ENCODE measurements at places on chromosomes 16 and 17.

- peak; percentile 27 for DNase-seq
These were observed 729.7 kb upstream of the GOT2 start for GRCh38 chr16:59463776-59464175.

- no peak for DNase-seq
These were observed 2.0 kb downstream of the CACNA1G start for GRCh38 chr17:50562242-50563091.

GRCh38 chr17:56497132-56497531 lies 96.4 kb upstream of the NOG start:
- DNase-seq, result no peak

DNA sequence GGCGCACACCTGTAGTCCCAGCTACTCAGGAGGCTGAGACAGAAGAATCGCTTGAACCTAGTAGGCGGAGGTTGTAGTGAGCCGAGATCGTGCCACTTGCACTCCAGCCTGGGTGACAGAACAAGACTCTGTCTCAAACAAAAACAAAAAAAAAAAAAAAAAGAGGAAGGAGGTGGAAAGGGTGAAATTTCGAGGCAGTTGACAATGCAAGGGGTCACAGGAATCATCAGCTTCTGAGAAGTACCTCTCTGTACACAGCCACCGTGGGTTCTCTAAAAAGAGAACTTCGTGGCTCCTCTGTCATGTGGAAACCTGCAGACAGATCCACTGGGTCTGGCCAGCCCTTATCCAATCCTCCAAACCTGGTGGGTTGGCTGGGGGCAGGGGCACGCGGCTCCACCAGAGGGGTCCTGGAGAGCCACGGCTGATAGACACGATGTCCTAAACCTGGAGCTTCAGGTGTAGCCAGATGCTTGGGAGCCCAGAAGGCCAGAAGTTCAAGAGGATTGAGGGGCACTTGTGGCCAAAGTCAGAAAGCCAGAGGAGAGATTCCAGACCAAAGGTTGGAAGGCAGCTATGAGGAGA lies 540 bp upstream of the CD300LF start:
- DNase-seq, result no peak

DNA sequence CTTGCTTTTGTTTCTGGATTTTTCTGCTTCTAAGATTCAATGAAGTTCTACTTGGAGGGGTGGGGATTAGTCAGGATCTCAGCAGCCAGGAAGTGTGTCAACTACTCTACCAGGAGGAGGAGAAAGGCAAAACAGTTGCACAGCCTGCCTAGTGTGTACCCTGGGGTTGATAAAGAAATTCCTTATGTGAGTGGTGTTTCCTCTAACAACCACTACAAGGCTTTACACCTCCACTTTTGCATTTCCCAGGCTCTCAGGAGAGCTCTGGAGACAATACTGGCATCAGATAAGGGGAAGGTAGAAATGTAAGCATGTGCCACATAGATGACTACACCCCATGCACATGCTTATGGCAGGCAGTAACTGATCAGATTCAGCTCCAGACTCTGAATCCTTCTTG lies 174.6 kb downstream of the TOX3 start:
- DNase-seq, result no peak

DNA sequence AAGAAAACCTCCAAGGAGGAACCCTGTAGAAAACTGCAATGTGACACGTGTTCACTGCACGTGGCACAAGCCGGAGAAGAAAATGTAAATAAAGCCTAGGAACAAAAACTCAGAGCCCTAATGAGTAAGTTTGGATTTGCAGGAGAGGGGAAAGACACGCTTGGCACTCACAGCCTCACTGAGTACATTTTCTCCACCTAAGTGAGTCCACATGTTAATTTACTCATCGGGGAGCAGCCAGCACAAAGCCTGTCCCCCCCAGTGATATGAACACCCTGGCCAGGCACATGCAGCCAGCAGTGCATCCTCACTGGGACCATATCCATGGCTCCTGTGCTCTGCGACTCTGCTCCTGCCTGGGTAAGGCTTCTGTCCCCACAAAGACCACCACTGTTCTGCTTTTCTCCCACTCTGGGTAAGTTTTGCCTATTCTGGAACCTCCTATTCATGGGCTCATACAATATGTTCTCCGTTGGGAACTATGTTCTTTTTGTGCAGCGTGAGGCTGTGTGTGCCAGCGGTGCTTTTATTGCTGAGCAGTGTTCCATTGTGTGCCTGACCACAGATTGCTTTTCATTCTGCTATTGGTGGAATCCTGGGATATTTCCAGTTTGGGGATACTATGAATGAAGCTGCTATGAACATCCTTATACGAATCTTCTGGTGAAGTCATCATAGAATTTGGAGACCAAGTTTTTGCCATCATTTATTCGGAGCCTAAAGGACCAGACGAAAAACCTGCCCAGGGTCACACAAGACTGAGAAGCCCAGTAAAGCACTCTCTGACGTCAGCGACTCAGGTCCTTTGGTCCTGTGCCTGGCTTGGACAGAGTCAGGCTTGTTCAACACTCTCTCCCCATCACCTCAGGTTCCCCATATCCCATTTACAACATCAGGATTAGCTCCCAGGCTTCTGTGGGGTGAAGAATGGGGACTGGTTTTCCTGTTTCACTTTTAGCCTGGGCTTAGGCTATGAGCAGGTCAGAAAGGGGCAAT lies 53.3 kb downstream of the RNF112 start:
- DNase-seq, result peak; percentile 18

GRCh38 chr17:4460661-4461060 lies 26.9 kb downstream of the SPNS3 start:
- DNase-seq, result no peak

DNA sequence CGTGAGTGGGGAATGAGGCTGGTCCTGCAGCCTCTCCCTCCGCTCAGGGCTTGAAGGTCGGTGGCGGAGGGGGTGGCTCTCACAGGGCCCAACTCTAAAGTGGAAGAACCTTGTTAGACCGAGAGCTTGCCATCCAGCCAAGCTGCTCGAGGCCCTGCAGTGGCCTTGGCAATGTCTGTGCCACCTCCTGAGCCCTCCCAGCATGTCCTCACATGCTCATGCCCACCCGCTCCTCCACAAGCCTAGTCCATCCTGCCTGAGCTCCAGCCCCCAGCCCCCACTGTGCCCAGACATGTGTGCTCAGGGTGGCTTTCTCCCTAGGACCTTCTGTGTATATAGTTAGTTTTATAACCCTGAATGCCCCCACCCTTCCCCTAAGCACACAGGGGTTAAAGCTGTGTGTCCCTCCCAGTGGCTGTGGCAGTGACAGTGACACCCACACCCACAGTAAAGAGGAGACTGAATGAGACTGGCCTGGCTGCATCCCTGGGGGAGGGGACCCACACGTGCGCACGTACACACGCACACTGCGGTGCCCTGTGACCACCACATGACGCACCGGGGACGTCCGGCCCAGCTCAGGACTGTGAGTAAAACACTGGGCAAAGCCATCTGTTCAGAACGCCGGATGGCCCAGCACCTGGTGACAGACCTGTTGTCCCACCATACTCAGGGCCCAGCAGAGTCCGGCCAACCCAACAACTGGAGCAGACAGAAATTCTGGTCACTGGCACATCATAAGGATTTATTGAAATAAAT lies 15.6 kb downstream of the PDK2 start:
- no peak for DNase-seq

- DNase-seq, result peak; percentile 32
These were observed 46.5 kb downstream of the TEX2 start for GRCh38 chr17:64216338-64217248.

- no peak for DNase-seq
These were observed 13.7 kb downstream of the KANSL1 start for GRCh38 chr17:46179375-46179999.

- DNase-seq, result no peak
These were observed 27.1 kb upstream of the CIITA start for GRCh38 chr16:10849736-10850477.

DNA sequence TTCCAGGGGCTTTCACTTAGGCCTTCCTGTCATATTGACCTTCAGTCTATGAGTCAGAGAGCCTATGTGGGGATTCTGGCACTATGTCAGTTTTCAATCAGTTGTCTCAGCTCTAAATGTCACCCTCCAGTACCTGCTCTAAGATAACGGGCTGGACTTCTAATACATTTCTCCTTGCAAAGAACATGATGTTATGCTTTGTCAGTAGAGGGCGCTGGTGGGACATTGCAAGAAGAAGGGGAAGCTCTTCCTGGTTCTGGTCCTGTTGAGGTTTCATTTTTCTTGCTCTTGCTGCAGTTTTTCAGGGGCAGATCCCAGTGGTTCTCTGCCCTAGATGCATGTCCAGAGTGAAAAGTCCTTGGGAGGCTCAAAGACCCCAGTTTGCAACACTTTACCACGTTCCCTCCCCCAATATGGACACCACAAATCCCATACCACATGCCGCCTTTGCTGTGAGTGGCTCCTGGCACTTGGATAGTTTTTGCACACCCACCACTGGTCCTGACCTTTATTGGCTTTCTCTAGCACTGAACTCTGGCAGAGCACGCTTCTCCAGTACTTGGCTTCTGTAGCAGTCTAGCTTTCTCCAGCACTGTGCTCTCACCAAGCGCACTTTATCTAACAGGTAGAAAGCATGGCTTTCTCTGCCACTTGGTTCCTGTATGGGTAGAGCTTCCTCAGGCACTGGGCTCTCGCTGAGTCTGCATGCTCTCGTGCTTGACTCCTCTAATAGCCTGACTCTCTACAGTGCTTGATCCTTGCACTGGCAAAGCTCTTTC lies 49.0 kb downstream of the BCL7C start:
- DNase-seq, result peak; percentile 90

DNA sequence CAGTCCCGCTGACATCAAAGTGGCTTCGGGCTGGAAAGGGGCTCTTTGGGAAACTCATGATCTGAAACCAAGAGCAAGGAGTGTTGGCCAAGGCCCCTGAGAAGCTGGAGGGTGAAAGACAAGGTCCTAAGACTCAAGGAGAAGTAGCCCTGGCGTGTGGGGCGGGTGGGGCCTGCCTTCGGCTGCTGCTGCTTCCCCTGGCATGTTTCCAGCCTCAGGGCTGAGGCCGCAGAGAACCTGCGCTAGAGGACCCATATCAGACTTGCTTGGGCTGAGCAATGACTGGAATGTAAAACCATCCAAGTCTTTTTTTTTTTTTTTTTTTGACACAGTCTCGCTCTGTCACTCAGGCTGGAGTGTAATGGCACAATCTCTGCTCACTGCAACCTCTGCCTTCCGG lies 67.5 kb upstream of the GCSH start:
- no peak for DNase-seq

- DNase-seq, result no peak
These were observed 38.8 kb upstream of the PHOSPHO1 start for GRCh38 chr17:49269356-49269755.

DNA sequence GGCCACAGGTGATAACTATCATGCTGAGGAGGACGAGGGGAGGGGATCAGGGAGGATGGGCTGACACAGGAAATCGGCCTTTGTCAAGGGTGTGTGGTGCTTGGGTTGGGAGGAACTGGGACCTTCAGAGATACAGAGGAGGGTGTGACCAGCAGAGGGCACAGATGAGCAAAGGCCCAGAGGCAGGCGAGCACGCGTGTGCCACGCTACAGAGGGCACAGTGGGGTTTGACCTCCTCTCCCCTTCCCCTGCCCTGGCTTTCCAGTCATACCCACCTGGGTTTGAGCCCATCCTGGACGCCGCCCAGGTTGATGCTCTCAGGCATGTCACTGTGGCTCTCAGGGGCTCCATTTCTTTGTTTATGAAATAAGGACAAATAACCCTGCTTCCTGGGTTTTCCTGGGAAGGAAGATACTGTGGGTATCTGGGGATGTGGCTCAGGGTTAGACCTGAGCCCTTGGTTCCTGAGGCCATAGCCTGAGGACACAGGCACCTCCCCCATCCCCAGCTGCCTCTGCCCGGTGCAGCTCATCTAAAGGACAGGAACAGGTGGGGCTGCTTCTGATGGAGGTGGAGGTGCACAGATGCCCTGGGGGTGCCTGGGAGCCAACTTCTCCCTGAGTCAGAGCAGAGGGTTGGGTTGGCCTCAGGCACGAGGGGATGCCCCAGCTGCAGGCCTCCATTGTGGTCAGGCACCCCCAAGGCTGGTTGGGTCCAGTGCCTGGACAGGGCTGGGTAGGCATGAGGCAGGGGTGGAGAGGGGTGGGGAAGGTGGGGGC lies 51.8 kb downstream of the BEAN1 start:
- peak; percentile 40 for DNase-seq

DNA sequence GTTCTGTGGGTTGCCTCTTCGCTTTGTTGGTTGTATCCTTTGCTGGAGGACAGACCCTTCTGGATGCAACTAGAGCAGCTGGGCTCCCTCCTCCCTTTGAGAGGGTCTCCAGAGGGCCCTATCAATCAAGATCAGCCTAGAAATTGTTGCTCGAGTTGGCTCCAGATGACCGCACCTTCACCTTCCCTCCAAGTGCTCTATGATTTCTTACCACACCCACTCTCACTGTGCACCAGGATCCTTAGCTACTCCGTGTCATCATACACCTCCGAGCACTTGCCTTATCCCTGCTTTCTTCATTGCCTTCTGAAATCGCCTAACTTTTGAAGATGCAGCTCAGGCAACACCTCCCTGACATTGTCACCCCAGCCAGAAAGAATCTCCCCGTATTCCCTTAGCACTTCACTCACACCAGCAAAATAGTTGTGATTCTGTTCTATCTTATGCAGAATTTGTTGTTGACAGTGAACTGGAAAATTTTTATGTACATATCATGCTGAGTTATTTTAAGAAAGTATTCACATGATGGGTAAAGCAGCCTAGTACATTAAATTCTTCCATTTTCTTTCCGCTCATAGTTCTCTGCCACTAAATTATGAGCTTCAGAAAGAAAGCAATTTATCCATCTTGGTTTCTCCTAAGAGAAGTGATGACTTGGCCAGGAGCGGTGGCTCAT lies 52.9 kb downstream of the ABAT start:
- no peak for DNase-seq

DNA sequence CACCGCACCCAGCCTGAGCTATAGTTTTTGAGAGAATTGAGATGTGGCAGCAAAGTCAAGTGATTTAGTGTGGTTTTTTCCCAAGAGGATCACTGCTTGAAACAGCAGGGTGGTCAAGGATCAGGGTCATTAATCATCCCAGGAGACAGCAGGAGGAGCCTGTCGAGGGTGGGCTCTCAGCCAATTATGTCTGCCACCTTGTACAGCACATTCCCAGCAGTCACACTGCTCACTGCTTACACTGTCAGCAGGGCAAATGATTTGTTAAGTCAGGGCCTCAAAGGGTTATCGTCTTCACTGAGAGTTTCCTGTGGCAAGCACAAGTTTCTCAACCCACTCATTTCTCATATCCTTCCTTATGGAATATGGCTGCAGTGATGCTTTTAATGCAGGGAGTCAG lies 13.2 kb downstream of the B3GNT9 start:
- DNase-seq, result peak; percentile 31

DNA sequence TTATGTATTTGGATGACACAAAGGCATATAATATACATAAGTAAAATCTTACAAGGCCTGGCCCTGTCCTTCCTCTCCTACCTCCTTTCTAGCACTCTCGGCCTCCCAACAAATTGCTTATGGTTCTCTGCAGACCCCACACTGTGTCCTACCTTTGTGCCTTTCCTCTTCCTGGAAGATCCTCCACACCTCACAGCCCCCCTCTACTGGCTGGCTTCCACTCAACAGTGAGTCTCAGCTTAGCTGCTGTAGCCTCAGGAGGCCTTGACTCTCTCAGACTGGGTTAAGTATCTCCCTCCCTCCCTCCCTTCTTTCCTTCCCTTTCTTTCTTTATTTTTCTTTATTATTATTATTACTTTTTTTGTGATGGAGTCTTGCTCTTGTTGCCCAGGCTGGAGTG lies 8.3 kb upstream of the SLC52A1 start:
- DNase-seq, result no peak
